ENCODE measurements at places on chromosomes 16 and 17. TPM values are rescaled to one million over a fixed set of nuclear protein-coding genes. Genes with fewer than 3 reads are reported as not detected.

GRCh38 chr17:82041144-82041814, 3.8 kb upstream of the DCXR start:
- no peak for DNase-seq

EPOP gene
- total RNA-seq = not detected

DNA sequence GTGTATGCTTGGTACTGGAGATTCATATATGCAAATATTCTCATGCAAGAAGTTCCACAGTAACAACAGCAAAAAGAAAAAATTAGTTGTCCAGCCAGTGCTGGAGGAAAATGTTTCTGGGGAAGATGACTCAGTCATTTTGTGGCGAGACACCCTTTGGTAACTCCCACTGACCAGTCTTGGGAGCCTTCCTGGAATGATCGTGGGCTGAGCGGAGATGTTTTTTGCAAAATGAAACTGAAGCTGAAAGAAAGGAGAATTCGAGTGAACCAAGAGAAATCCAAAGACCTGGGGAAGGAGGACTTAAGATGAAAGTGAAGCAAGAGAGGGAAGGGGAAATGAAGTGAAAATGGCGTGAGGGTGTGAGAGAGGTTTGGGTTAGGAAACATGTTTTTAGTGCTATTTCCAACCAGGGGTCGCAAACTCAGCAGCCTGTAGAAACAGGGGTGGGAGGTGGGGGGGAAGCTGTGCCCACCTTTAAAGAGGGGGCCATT, 5.2 kb downstream of the ITPRIPL2 start:
- DNase-seq = peak; percentile 40

GRCh38 chr16:35737076-35737475, 2277.7 kb downstream of the TP53TG3F start:
- DNase-seq = no peak

DNA sequence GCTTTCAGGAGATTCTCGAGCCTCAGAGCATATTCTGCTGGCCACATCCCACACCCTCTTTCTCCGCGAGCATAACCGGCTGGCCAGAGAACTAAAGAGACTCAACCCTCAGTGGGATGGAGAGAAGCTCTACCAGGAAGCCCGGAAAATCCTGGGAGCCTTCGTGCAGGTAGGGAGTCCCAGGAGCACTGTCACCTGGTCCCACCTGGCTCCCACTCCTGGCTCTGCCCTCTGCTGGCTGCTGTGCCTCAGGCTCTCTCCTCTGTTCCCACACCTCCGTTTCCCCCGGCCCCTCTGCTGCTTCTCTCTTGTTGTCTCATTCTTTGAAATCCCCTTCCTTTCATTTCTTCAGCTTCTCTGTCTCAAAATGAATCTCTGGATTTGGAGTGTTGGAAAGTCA, 16.4 kb downstream of the LPO start:
- no peak for DNase-seq

CMTM2 gene
- not detected for total RNA-seq

GRCh38 chr17:12395733-12396354, 269.8 kb upstream of the MYOCD start:
- no peak for DNase-seq

DNA sequence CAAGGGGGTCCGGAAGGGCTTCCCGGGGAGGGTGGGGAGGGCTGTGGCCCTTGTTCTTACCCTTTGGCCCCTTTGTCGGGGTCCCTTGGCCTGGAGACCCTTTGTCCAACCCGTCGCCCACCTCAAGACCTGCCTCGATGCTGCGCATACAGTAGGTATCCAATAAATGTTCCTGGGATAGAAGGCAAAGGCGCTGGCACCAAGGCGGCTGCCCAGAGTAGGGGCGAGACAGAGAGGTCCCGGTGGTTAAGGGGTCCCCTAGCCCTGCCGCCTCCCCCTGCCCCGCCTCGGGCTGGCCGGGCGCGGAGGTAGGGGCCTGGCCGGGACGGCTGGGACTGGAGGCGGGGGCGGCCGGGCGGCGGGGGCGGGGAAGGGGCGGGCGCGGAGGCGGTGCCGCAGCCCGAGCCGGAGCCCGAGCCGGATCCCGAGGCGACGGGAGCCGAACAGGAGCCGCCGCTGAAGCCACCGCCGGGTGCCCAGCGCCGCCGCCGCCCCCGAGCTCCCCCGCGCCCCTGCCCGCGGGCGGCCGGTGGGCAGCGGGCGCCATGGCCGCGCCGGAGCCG, at the start of gene NHERF2:
TSS of gene NHERF2 (plus strand) at position 442 of the 563 bp plus-strand sequence. CDS start at position 546, 104 bp downstream.
- DNase-seq = peak; percentile 64

GRCh38 chr17:72710202-72710601, 382.3 kb downstream of the SLC39A11 start:
- no peak for DNase-seq
